DMS 273 treated with DMSO at 0.1 percent for 48 hours (cell line): ENCODE measurements at places on chromosomes 4 and X.

GRCh38 chr4:122562449-122562848, 58.4 kb downstream of the IL21 start:
- no peak for DNase-seq

DNA sequence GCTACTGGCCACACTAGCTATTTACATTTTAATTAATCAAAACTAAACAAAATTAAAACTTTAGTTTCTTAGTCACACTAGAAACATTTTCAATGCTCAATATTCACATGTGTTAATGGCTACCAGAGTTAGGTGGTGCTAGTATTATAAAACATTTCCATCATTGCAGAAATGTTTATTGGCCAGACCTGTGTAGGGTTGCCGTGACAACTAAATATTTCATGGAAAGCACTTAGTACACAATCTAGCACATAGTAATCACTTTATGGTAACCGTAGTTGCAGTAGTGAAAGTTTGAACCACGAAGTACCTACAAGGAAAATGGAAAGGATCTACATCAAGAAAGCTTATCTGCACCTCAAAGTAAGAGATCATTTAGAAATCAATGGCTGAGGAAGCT, 95.9 kb downstream of the HS6ST2 start:
- no peak for DNase-seq

DNA sequence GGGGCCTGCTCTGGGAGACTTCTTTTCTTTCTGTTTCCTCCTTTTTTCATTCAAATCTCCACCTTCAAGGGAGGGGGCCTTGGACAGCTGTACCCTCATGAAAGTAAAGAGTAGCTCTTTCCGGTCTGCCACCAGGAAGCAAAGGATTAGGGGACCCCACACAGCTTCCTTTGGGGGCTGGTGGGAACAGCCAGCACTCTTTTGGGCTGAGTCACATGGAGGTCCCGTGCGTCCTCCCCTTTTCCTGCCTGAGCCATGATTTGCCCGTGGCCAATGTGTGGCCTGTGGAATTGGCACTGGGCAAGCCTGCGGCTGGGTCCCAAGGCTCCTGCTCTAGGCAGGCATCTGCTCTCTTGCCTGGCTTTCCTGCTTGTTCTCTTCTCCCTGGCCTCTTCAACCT, 65.5 kb downstream of the FHDC1 start:
- no peak for DNase-seq

DNA sequence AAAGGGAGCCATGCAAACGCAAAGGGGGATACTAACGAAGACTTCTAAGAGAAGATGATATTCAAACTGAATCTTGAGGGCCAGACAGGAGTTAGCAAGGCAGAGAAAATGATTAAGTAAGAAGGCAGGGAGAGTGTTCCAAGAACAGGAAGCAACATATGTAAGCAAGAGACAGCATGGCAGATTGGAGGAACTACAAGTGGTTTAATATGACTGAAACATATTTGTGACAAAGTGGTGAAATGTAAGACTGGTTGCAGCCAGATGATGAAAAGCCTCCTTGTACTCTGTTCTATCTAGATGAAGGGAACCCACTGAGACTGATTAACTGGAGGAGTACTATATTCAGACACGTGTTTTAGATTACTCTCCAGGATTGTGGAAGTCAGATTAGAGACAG, 116.6 kb upstream of the DIAPH2 start:
- no peak for DNase-seq

DNA sequence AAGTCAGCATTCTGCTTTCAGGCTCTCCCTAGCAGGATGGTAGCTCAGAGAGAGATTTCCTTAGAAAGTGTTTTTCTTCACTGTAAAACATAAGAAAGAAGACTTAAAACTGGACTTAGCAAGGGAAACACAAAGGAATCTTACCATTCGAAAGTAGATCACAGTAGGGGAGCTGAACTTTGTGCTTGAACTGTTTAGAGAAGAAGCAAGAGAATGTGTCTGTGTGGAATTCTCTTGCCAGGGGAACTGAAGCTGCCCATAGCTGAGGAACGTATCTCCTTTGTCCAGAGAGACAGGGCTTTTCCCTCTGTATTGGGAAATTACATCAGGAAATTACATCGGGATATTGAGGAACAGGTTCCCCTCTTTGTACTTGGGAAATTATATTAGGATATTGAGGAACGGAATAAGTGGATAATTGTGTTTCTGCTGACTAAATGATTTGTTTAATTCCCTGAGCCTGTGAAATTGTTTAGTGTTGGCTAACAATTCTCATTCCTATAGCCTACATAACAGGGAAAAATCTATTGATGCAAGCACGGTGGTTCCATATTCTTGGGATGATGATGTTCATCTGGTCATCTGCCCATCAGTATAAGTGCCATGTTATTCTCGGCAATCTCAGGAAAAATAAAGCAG, 21.2 kb downstream of the SRD5A3 start:
- DNase-seq: no peak

DNA sequence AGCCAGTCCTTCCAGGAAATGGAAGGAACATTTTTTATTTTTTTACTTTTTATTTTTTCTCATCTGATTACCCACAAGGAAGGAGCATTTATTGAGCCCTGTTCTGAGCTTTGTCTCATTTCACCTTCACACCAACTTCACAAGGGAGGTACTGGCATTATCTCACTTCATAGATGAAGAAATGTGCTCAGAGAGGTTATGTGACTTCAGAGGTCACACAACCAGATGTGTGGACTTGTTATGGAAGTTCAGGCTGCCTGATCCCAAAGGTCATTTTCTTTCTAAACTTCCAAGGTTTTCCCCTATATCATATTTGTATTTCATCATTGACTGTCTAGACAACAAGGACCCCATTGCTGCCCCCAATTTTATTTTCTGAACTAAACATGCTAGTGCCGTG, 160.3 kb downstream of the DCLK2 start:
- DNase-seq: no peak

- DNase-seq: no peak
Observed at GRCh38 chr4:182644683-182645050, 272.5 kb downstream of the DCTD start.

DNA sequence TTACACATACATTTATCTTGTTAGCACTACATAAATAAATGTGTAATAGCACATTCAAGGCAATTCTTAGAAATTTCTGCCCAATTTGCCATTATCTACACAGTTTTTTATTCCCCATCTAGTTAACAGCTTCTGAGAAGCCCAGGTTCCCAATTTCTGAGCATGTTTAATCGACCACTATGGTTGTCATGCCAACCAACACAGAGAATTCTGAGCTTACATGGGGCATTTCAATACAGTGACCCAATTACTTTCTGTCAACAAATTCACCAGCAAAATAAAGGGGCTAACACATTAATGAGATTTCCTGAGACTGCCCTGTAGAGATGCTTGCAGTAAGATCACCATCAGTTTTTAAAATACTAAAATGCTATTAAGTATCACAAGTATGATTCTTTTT, 22.0 kb downstream of the GPM6A start:
- no peak for DNase-seq

DNA sequence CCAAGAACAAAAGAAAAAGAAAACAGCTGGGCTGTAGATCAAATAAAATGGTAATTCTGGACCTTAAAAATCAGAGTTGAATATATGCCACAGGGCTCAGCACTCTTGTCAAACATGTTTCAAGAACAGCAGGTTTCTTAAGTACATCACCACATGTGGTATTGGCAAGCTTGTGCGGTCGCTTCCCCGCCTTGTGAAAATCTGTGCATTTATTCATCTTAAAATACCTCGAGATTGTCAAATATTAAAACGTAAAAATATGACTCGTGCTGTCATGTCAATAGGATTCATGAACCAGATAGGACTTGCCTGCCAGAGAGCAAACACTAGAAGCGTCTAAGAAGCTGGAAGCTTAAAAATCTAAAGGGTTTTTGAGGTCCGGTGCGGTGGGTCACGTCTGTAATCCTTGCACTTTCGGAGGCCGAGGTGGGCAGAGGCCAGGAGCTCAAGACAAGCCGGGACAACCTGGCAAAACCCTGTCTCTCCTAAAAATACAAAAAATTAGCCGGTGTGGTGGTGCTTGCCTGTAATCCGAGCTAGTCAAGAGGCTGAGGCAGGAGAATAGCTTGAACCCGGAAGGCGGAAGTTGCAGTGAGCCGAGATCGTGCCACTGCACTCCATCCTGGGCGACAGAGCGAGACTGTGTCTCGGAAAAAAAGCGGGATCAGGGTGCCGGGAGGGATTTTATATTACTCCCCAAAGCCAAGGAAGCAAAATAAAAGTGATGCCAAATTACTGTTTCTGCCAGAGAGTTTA, 40.2 kb upstream of the TMEM154 start:
- no peak for DNase-seq

DNA sequence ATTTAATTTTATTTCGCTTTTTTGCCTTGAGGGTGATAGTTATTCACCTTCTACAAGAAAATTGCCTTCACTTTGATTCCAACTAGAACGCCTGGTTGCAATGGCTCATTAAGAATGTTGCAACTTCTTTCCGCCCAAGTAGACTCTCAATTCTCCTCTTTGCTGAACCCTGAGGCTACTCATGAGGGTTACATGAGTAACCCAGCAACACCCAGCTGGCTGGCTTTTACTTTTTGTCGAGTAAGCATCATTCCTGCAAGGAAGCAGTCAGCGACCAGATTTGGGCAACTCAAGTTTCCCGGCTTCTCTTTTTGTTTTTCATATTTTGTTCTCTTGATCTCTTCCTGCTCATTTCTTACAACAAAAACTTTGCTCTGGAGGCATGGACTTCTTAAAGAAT, 495.4 kb downstream of the PACRGL start:
- no peak for DNase-seq

DNA sequence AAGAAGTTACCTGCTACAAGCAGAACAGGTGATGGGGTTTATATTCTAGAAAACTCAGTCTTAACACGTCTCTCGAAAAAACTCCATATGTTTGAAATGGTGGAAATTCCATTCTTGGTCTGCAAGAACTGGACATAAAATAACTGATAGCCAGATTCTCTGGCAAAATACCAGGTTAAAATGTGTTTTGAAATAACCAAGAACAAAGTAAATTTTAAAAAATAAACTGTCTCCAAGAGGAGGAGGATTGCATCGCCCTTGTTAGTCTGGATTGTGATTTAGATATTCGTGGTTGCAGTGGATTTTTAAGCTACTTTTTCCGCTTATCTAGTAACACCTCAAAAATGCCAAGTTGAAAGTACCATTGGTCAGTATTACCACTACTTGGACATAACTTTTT, 40.8 kb downstream of the CENPU start:
- DNase-seq: no peak

- no peak for DNase-seq
Observed at GRCh38 chr4:176814770-176815169, 22.0 kb upstream of the VEGFC start.

GRCh38 chrX:110403441-110404238, 45.0 kb downstream of the RTL9 start:
- DNase-seq: no peak

GRCh38 chr4:128812442-128813235, 3.1 kb downstream of the JADE1 start:
- DNase-seq: peak; percentile 8

- no peak for DNase-seq
Observed at GRCh38 chrX:131816551-131817136, 206.5 kb upstream of the STK26 start.

DNA sequence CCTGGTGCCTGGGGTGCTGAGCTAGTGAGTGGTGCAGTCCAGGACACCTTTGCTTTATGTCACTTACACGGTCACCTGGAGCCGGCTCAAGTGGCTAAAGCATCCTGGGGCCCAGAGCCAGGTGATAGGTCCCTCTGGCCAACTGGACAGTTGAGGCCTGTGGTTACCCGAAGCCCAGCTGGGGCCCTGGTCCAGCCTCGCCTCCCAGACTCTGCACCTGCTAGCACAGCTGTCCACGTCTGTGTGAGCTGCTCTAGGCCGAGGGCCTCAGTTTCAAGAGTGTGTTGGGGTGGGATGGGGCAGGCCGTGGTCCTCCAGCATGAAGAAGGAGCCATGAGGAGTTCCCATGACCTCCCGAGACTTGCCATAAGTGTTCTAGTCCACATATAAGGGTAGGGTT, 7.7 kb upstream of the ADD1 start:
- no peak for DNase-seq

DNA sequence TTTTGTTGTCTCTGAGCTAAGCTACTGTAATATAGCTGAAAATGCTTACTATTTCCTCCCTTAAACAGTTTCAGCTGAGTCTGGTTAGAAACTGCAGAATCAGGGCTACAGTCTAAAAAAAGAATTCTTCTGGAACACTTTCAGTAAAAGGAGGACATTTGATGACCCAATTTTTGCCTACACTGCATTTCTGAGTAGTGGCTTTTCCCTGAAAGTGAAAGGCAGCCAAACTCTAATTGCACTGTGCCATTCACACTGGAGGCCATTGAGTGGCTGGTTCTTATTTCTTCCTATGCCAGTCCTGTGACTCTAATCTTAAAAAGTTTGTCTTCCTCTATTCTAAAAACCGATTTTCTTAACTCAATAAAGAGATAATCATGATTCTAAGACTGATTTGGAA, 526.0 kb downstream of the CFAP47 start:
- DNase-seq: no peak

- no peak for DNase-seq
Observed at GRCh38 chr4:103443324-103443723, 245.2 kb upstream of the CENPE start.

GRCh38 chr4:86122404-86122803, 237.4 kb downstream of the MAPK10 start:
- DNase-seq: no peak

DNA sequence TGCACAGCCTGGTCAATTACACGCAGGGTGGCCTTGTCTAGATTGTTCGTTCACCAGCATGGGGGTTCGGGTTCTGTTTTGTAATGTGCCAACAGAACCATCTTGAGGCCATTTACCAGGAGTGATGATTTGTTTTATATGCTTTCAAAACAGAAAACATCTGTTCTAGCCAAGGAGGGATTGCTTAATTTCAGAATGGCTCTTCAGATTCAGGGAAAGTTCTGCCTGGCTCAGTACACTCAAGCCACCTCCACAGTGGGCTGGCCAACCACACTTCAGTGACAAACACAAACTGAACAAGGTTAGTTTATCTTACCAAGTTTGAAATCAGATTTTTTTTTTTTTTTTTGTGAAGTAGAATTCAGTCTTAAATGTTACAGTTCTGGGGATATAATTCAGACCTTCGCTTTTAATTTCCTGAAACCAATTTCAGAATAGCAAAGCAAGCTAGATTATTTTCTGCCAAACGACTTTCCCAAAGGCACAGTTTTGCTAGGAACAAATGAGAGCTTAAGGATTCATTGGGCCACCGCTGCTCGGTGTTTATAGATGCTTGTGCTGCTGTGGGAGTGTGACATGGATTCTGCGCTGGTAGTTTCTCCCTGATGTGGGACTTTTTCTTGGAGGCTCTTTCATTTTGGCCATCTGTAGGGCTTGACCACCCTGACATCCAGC, 23.4 kb downstream of the SMS start:
- no peak for DNase-seq

DNA sequence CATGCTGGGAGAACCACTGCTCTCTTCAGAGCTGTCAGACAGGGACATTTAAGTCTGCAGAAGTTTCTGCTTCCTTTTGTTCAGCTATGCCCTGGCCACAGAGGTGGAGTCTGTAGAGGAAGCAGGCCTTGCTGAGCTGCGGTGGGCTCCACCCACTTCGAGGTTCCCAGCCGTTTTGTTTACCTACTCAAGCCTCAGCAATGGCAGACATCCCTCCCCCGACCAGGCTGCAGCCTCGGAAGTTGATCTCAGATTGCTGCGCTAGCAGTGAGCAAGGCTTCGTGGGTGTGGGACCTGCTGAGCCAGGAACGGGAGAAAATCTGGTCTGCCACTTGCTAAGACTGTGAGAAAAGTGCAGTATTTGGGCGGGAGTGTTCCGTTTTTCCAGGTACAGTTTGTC, 118.9 kb downstream of the SLC10A6 start:
- no peak for DNase-seq

GRCh38 chrX:12997906-12998687, 23.2 kb downstream of the TMSB4X start:
- DNase-seq: no peak
